ENCODE measurements at places on chromosomes 2 and 18.

- no peak for DNase-seq
Observed at GRCh38 chr18:48827291-48828193, 123.2 kb downstream of the SMAD7 start.

DNA sequence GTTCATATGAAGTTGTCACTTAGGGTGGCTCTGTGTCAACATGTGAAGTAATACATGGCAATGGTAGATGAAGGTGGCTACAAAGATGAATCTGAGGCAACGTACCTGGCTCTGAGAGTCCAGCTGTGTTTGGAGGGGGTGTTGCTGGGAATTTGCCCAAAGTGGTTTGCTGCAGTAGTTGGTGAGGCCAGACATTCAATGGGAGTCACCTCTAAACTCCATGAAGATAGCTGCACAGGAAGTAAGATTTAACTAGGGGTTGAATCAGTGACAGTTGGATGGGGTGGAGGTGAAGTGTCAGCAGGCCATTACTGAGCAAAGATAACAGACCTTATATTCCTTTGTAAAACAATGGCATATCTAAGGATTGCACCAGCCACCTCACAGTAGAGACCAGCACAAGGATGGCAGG lies 71.8 kb downstream of the NUP35 start:
- no peak for DNase-seq

DNA sequence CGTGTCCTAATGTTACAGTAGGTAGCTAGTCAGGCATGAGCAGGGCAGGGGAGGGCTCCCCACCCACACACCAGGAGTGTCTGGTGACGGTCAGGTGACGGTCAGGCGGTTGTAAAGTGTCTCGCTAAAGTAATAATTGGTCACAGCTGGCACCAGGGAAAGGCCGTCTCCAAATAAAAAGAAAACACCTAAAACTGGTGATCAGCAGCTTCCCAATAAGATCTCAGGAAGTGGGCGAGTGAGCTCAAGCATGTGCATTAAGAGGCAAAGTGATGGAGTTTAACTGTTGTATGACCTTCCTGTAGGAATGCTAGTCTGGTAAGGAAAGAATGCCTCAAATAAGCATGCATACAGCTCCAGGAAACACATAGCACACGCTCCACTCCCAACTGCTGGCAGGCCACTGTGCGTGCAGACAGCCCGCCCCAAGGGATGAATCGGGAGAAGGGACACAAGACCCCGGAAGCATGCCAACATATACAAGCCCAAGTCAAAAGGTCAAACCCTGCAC lies 177.1 kb downstream of the RNF144A start:
- DNase-seq: no peak

GRCh38 chr18:58960508-58960907 lies 95.8 kb downstream of the ZNF532 start:
- DNase-seq: no peak

DNA sequence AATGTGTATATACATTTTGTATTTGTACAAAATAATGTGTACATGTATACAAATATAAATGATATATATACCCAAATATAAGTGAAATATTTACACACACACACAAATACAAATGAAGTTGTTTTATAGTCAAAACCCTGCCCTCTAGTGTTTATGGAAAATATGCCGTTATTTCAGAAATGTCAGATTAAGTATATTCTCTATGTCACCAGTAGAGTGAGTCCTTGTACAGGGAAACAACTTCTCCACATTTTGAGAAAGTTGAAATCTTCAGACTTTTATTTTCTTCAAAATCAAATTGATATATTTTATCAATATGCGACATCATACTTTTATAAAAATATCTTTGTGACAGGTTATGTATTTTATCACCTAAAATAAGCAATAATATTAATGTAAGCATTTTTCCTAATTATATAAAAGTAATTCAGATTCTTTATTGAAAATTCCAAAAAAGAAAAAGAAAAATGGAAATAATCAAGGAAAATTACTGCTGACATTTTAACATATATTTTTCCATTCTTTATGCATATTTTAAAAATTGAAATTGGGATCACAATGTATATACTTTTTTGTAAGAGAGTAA lies 22.4 kb downstream of the ARL6IP6 start:
- no peak for DNase-seq

DNA sequence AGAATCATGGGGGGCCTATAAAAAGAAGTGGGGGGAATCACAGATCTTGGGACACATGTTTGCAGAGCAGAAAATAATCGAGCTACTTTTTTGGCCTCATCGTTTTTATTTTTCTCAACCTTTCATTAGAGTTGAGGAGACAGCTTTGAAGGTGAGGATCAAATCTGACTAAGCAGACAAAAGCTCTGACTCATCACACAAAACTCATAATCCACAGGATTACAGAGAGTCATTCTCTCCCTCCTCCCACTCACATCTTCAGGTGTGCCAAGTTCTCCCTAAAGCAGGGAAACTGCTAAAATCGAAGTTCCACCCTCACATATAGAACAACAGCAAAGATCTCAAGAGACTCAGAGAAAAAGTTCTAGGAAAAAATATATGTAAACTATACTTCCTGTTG lies 15.6 kb downstream of the BAZ2B start:
- no peak for DNase-seq

GRCh38 chr18:12478269-12479047 lies 70.7 kb downstream of the PRELID3A start:
- DNase-seq: no peak

- DNase-seq: no peak
Observed at GRCh38 chr2:102520009-102520408, 47.0 kb downstream of the SLC9A4 start.

DNA sequence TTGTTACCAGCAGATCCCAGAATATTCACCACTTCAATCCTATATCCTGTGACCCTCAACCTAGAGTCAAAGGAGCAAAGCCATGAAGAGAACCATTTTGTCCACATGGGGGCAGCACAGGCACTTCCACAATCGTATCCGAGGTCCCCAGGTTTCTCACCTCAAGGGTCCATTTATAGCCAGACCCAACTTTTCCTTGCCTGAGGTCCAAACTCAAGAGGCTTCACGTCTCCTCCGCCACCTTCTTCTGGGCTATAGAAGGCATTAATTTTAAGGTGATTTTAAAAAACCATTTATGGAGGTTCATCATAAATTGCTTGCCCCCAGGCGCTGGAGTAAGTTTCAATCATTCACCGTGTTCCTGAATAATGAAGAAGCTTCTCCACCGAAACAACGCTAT lies 111.6 kb upstream of the NABP1 start:
- DNase-seq: peak; percentile 38

- DNase-seq: no peak
Observed at GRCh38 chr2:6177811-6178210, 485.6 kb downstream of the SOX11 start.

- DNase-seq: no peak
Observed at GRCh38 chr2:28247290-28247689, 145.4 kb upstream of the FOSL2 start.

DNA sequence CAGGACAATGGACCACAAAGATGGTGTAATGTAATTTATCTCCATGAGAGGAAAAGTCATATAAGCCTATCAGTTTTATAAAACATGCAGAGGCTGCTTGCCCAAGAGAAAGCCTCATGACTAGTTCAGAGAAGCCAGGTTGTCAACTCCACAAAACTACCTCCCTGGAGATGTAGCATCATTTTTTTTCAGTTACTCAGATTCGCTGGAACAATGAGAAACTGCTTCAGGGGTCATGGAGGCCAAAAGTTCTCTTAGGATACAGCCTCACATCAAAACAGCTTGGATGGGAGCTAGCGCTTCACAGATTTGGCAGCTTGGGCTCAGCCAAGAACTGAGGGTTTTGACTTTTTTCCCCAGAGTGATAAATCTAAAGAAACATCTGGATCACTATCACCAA lies 263.5 kb downstream of the INSIG2 start:
- no peak for DNase-seq

DNA sequence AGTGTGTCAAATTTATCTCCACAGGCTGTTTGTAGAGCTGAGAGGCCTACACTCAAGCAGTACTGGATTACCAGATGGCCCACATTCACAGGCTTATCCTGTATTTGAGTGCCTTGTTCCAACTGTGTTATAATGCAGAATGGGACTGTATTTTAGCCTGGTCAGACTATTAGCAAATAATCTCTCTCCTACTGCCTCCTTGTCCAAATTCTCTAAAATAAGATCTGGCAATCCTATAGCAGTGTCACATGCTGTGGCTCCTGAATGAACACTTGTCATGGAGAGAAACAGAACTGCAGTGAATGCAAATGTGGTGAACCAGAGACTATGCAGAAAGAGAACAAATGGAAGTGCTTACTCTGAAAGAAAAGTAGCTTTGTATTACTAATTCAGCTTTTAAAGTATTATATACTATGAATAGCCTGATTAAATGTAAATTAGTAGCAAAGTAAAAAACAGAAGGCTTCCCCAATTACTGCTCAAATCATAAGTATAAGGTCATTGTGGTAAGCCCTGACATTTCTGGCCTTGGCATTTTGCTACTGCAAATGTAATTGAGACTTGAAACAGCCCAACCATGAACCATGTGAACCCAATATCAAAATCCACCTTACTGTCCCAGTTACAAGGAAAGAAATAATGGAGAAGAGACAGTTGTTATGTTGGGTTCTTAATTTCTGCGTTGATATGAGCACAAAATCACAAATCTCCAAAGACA lies 80.0 kb downstream of the MAP4K3 start:
- no peak for DNase-seq

Measured in stimulated activated CD4-positive, alpha-beta T cell treated with anti-CD3 and anti-CD28 coated beads, Interleukin-1b, Interleukin-23, amount 100 ng/mL, for 24 hours (primary cell).